ENCODE measurements at places on chromosomes 12 and 14.

- peak overlapping the region; percentile 67 for H3K4me3 ChIP-seq
- no peak overlapping the region for H3K27ac ChIP-seq
- H3K4me1 ChIP-seq = peaks cover 28% of the 10 kb centered on the region
- H3K36me3 ChIP-seq = peaks cover 2% of the 10 kb centered on the region
Observed at GRCh38 chr14:104927432-104927816, 2.7 kb downstream of the PLD4 start.

GRCh38 chr14:101191721-101192660 lies 288.5 kb upstream of the RTL1 start:
- H3K27ac ChIP-seq = no peak overlapping the region
- no peak for DNase-seq
- H3K4me3 ChIP-seq = no peak overlapping the region

- no peak for DNase-seq
- peaks cover 2% of the 10 kb centered on the region for H3K4me1 ChIP-seq
- no peak overlapping the region for H3K4me3 ChIP-seq
- no peaks in the 10 kb centered on the region for H3K27me3 ChIP-seq
- no peaks in the 10 kb centered on the region for H3K36me3 ChIP-seq
- H3K27ac ChIP-seq = no peak overlapping the region
Observed at GRCh38 chr12:126937431-126937830, 1329.5 kb upstream of the TMEM132C start.

DNA sequence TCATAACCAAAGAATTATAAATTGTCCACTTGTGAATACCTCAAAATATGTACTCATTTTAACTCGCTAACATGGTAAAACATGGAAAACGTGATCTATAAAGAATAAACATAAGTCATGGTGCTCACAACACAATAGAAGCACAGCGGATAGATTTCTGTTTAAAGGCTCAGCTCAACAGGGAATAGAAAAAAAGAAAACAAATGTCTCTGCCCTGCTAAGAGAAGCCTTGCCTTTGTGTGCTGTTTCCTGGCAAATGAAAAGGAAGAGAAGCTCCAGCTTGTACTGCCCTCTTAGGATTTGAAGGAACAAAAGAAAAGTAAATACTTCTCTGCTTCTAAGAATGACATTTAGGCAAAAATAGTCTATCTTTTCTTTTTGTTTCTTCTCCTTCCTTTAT lies 121.0 kb upstream of the KRR1 start:
- H3K4me1 ChIP-seq = no peaks in the 10 kb centered on the region
- H3K27me3 ChIP-seq = no peaks in the 10 kb centered on the region
- no peak overlapping the region for H3K27ac ChIP-seq
- no peak for DNase-seq
- peaks cover 2% of the 10 kb centered on the region for H3K36me3 ChIP-seq

GRCh38 chr12:94460616-94460959 lies 921 bp upstream of the CEP83 start:
- H3K27ac ChIP-seq = peak overlapping the region; percentile 97
- no peaks in the 10 kb centered on the region for H3K27me3 ChIP-seq
- DNase-seq = no peak
- peaks cover 4% of the 10 kb centered on the region for H3K36me3 ChIP-seq
- peak overlapping the region; percentile 94 for H3K4me3 ChIP-seq

DNA sequence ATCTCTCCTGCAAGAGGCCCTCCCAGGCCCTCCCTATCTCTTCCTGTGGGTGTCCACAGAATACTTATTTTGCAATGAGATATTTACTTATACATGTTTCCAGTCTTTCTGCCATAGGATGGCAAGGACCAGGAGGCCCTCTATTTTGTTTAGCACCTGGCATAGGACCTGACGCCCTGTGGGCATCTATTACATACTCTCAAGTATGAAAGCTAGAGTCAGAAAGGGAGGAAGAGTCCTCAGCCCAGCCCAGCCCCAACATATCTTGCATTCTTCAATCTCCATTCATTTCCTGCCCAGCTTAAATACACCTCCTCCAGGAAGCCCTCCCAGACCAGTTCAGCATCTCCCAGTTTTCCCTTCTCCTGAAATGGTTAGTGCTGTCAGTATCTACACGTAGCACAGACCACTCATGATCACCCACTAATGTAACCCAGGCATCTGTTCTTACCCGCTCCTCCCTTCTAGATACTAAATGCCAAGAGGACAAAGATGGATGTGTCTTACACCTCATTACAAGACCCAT lies 7.4 kb downstream of the FOXN4 start:
- H3K4me3 ChIP-seq = no peak overlapping the region
- H3K4me1 ChIP-seq = no peaks in the 10 kb centered on the region
- no peak overlapping the region for H3K27ac ChIP-seq
- H3K36me3 ChIP-seq = no peaks in the 10 kb centered on the region

GRCh38 chr14:98507264-98507663 lies 764.7 kb downstream of the BCL11B start:
- peaks cover 2% of the 10 kb centered on the region for H3K27me3 ChIP-seq
- no peaks in the 10 kb centered on the region for H3K36me3 ChIP-seq
- no peaks in the 10 kb centered on the region for H3K4me1 ChIP-seq
- DNase-seq = no peak
- H3K27ac ChIP-seq = no peak overlapping the region

DNA sequence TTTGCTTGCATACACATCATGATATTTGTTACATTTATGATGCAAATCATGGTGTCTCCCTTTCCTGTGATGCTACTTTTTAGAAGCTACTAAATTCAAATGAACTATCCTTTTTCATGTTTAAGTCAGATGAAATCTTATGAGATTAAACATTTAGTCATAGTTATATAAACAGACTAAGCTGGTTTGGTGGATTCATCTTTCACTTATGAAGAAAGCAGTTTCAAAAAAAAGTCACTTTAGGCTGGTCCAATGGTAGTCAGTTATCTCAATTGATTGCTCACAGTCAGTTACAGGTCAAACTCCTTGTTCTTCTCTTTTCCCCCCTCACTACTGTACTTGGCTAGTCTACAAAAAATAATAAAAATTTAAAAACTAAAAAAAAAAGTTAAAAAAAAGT lies 19.7 kb downstream of the SYCP3 start:
- DNase-seq = no peak
- peaks cover 6% of the 10 kb centered on the region for H3K4me1 ChIP-seq
- no peak overlapping the region for H3K27ac ChIP-seq
- no peaks in the 10 kb centered on the region for H3K27me3 ChIP-seq
- peaks cover 17% of the 10 kb centered on the region for H3K36me3 ChIP-seq

- H3K4me1 ChIP-seq = no peaks in the 10 kb centered on the region
- no peak for DNase-seq
- no peak overlapping the region for H3K27ac ChIP-seq
- H3K36me3 ChIP-seq = no peaks in the 10 kb centered on the region
- no peak overlapping the region for H3K4me3 ChIP-seq
Observed at GRCh38 chr12:81043979-81044740, 33.7 kb upstream of the ACSS3 start.

- H3K36me3 ChIP-seq = no peaks in the 10 kb centered on the region
- DNase-seq = no peak
- no peak overlapping the region for H3K4me3 ChIP-seq
Observed at GRCh38 chr12:18753481-18754123, 15.7 kb downstream of the CAPZA3 start.

- H3K4me1 ChIP-seq = no peaks in the 10 kb centered on the region
- no peak overlapping the region for H3K4me3 ChIP-seq
- H3K36me3 ChIP-seq = no peaks in the 10 kb centered on the region
- H3K27ac ChIP-seq = no peak overlapping the region
Observed at GRCh38 chr14:84674636-84675035, 855.3 kb upstream of the FLRT2 start.

GRCh38 chr12:57551637-57552305 lies 1.9 kb downstream of the KIF5A start:
- H3K27ac ChIP-seq = no peak overlapping the region
- no peak overlapping the region for H3K4me3 ChIP-seq
- no peaks in the 10 kb centered on the region for H3K36me3 ChIP-seq
- no peak for DNase-seq
- H3K4me1 ChIP-seq = peaks cover 20% of the 10 kb centered on the region
- peaks cover 4% of the 10 kb centered on the region for H3K27me3 ChIP-seq

- no peak for DNase-seq
- H3K36me3 ChIP-seq = no peaks in the 10 kb centered on the region
- H3K27me3 ChIP-seq = peaks cover 5% of the 10 kb centered on the region
- no peak overlapping the region for H3K4me3 ChIP-seq
Observed at GRCh38 chr12:97397008-97397407, 65.6 kb upstream of the RMST start.

DNA sequence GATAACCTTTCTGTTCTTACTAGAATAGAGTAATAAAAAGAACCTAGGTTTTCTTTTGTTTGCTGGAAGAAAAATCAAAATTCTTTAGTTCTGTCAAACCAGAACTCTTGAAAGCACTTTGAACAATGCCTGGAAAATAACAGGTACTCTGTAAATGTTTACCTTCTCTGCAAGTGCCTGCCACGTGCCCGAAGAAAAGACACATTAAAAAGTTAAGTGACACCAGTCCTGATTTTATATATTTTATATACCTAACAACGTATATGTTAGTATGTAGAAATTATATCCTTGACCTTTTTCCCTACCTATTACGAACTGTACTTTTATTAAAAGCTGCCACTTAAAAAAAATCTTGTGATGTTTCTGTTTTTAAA lies 976 bp downstream of the THAP2 start:
- H3K27me3 ChIP-seq = no peaks in the 10 kb centered on the region
- no peak for DNase-seq
- peaks cover 8% of the 10 kb centered on the region for H3K36me3 ChIP-seq
- peak overlapping the region; percentile 100 for H3K27ac ChIP-seq

GRCh38 chr12:107557589-107558100 lies 128.0 kb upstream of the PWP1 start:
- no peaks in the 10 kb centered on the region for H3K36me3 ChIP-seq
- DNase-seq = no peak

DNA sequence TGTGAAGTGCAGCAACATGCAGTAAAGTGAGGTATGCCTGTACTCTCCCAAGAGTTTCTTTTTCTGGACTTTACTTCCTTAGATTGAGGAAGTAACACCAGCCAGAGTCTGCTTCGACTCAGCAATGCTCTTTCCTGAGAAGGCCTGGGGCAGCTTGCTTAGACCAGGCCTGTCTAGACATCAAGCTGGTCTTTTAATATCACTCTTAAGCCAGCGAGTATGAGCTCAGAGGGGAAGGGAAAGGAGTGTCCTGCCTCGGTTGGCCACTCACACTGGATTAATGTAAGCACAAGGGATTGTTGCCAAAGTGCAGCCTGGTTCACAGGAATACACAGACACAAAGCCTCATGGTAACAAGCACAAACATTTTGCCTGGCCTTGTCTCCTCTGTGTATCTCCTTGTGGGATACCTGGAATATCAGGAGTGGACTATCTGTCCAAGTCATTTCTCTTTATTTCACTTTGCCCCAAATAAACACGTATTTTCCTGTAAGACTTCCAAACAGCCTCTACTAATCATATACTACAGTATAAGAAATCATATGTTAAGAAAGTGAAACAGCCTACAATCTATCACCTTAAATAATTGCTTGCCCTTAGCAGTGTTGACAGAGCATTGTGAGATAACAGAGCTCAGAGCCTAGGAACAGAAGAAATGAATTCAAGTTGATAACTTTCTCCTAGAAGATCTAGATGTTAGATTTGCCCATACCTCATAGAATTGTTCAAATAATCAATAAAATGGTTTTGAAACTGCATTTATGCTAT lies 121.2 kb upstream of the DAAM1 start:
- H3K27me3 ChIP-seq = peaks cover 2% of the 10 kb centered on the region
- H3K4me1 ChIP-seq = no peaks in the 10 kb centered on the region
- no peak overlapping the region for H3K4me3 ChIP-seq
- H3K27ac ChIP-seq = no peak overlapping the region

DNA sequence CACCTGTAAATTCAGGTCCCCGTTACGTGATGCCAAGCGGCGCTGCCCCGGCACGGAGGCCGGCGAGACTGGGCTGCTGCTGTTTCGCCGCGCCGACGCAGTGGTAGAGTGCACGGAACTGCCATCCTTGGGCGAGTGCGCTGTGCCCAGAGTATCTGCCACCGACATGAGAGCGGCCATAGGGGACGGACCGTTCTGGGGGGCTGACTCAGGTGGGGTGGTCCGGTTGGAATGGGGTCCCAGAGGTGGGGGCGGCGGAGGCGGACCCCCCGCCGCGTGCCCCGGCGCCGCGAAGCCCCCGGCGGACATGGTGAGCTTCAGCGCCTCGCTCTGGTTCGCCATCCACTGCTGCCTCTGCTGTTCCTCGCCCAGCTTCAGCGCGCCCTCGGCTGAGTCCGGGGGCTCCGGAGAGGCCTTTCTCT lies 2.8 kb downstream of the IRF2BPL start:
- H3K4me1 ChIP-seq = peaks cover 16% of the 10 kb centered on the region
- H3K4me3 ChIP-seq = no peak overlapping the region
- no peaks in the 10 kb centered on the region for H3K27me3 ChIP-seq
- no peak for DNase-seq
- H3K36me3 ChIP-seq = peaks cover 7% of the 10 kb centered on the region

DNA sequence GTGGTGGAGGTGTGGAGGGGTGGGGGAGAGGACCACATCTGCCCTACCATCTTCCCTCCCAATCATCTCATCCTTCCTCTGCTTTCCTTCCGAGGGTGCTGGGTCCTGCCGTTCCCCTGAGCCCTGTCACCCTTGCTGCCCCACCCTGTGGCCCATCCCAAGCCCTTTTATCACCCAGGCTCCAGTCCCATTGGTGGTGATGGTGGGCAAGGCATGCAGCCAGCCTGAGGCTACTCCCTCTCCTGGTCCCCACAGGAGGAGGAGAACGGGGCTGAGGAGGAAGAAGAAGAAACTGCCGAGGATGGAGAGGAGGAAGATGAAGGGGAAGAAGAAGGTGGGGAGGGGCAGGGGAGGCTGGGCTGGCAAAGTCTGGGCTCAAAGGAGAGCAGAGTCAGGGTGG lies 2.7 kb upstream of the LAG3 start:
- H3K4me3 ChIP-seq = no peak overlapping the region
- H3K36me3 ChIP-seq = no peaks in the 10 kb centered on the region
- peaks cover 27% of the 10 kb centered on the region for H3K4me1 ChIP-seq
- H3K27ac ChIP-seq = no peak overlapping the region
- no peak for DNase-seq

- peaks cover under 1% of the 10 kb centered on the region for H3K4me1 ChIP-seq
- H3K36me3 ChIP-seq = no peaks in the 10 kb centered on the region
- H3K27me3 ChIP-seq = no peaks in the 10 kb centered on the region
- no peak overlapping the region for H3K4me3 ChIP-seq
- no peak for DNase-seq
Observed at GRCh38 chr12:77974645-77975044, 144.0 kb downstream of the NAV3 start.

DNA sequence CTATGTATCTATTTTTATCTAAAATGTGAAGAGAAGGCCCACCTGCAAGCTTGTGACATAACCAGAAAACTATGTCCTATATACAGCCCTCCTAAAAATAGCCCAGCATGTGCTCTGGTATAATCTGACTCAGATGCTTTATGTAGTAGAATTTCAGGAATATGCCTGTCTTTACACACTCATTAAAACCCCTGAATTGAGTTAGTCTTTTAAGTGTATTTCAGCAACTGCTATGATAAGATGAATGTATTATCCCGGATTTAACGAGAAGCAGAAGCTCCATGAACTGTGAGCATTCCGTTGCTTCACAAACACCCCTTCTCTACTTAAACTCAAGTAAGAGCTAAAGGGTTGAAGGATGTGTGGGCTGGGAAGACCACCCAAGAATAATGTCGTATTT lies 89.9 kb upstream of the PRICKLE1 start:
- no peak for DNase-seq
- no peaks in the 10 kb centered on the region for H3K36me3 ChIP-seq
- H3K27me3 ChIP-seq = peaks cover 4% of the 10 kb centered on the region
- no peak overlapping the region for H3K27ac ChIP-seq
